ENCODE measurements at places on chromosomes 11 and 22.

- DNase-seq: no peak
Observed at GRCh38 chr11:20258376-20258895, 98.2 kb upstream of the DBX1 start.

GRCh38 chr11:6245536-6245935, 6.6 kb downstream of the CNGA4 start:
- no peak for DNase-seq

DNA sequence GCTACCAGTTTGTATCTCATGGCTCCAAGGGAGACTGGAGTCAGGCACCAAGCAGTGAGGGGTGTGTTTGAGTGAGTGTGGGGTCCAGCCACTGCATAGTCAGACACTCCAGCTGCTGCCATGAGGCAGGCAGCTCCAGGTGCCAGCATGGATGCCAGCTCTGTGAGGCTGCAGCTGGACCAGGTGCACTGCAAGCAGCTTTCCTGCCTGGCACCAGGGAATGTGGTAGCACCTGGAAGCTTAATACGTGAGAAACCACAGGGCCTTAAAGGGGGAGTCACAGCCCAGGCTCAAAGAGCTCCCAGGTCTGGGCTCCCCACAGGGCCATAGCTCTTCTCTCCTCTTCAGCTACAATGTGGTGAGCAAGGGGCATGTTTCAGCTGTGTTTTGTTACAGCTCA, 817.8 kb upstream of the LUZP2 start:
- DNase-seq: no peak

GRCh38 chr11:124570160-124570559, 363 bp downstream of the OR8A1 start:
- DNase-seq: no peak

- no peak for DNase-seq
Observed at GRCh38 chr11:48018528-48019216, 38.3 kb downstream of the PTPRJ start.

- no peak for DNase-seq
Observed at GRCh38 chr11:121932646-121933185, 183.3 kb downstream of the BLID start.

- no peak for DNase-seq
Observed at GRCh38 chr11:80415580-80415979, 974.8 kb upstream of the TENM4 start.

GRCh38 chr11:86141727-86142126, 72.8 kb upstream of the PICALM start:
- DNase-seq: peak; percentile 11

- peak; percentile 35 for DNase-seq
Observed at GRCh38 chr22:43726322-43726721, 85.8 kb downstream of the EFCAB6 start.

DNA sequence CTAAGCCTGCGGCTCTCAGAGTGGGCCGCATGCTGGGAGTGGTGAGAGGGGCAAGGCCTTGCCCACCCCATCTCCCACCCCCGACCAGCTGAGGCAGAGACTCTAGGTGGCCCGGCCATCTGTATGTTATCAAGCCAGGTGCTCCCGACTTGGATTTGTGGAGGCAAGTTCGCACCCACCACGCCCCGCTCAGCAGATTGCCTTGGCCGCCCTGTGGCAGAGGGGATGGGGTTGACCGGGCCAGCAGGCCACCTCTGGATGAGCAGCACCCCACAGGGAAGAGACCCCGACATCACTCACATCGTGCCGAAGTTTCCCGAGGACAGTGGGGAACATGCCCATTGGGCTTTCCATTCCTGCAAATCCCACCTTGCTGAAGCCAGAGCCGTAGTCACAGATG, 40.8 kb downstream of the DHCR7 start:
- DNase-seq: no peak

DNA sequence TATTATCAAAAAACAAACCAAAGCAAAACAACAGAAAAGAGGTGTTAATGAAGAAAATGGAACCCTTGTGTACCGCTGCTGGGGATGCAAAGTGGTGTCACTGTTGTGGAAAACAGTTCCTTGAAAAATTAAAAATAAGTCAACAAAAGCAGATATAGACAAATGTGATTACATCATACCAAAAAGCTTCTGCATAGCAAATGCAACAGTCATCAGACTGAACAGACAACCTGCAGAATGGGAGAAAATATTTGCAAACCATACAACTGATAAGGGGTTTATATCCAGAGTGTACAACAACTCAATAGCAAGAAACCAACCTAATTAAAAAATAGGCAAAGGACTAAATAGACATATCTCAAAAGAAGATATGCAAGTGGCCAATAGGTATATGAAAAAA, 22.9 kb upstream of the CARS1 start:
- no peak for DNase-seq

- DNase-seq: no peak
Observed at GRCh38 chr22:31091106-31091975, 10.2 kb downstream of the SMTN start.

GRCh38 chr11:68373189-68373814, 60.9 kb downstream of the LRP5 start:
- DNase-seq: peak; percentile 97

DNA sequence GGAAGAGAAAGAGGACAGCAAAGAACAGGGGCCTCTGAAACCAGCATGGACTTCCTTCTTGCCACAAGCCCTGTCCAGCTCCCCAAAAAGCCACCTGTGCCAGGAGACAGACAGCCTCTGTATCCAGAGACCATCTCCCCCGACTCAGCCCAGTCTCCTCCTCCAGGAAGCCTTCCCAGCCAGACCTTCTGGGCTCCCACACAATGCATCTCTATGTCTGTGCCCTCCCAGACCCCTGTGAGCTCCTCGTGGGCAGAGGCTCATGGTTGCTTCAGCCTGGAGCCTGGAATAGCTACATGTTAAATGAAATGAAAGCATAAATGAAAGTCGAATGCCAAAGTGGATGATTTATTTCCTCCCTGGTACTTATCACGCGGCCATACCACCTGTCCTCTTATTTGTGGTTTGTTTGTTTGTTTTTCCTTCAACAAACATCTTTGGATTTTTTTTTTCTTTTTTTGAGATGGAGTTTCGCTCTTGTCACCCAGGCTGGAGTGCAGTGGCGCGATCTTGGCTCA, 7.3 kb upstream of the ARAP1 start:
- no peak for DNase-seq

- peak; percentile 95 for DNase-seq
Observed at GRCh38 chr11:69301455-69302401, 7.8 kb downstream of the MYEOV start.

GRCh38 chr11:9380773-9381172, 3.7 kb upstream of the IPO7 start:
- DNase-seq: peak; percentile 51

GRCh38 chr22:38865201-38866023, 6.6 kb downstream of the CBX6 start:
- DNase-seq: no peak

DNA sequence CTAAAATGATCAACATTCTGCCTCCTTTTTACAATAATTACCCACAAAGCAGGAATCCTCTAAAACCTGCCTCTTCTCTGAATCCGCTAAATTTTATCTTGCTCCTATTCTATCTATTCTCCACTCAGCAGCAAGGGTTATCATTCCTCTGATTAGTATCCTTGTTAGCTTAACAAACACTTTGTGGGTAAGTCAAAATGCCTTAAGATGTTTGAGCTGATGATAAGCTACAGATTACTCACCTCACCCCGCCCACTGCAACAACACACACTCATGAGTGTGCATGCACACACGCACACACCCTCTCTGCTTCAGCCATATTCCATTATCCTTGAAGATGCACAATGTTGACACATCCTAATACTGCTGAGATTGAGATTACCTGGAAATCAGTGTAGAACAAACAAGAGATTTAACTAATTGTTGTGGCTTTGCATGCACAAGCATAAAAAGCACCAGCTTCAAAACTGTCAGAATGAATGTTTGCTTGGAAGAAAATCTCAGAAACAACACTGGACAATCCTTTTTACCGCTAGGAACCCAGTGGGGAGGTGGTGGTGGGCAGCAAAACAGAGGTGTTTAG, 130.9 kb downstream of the BBOX1 start:
- DNase-seq: no peak

- DNase-seq: peak; percentile 98
Observed at GRCh38 chr11:11148104-11148509, 204.9 kb downstream of the CSNK2A3 start.

GRCh38 chr11:11948242-11948947, 60.0 kb downstream of the DKK3 start:
- no peak for DNase-seq

DNA sequence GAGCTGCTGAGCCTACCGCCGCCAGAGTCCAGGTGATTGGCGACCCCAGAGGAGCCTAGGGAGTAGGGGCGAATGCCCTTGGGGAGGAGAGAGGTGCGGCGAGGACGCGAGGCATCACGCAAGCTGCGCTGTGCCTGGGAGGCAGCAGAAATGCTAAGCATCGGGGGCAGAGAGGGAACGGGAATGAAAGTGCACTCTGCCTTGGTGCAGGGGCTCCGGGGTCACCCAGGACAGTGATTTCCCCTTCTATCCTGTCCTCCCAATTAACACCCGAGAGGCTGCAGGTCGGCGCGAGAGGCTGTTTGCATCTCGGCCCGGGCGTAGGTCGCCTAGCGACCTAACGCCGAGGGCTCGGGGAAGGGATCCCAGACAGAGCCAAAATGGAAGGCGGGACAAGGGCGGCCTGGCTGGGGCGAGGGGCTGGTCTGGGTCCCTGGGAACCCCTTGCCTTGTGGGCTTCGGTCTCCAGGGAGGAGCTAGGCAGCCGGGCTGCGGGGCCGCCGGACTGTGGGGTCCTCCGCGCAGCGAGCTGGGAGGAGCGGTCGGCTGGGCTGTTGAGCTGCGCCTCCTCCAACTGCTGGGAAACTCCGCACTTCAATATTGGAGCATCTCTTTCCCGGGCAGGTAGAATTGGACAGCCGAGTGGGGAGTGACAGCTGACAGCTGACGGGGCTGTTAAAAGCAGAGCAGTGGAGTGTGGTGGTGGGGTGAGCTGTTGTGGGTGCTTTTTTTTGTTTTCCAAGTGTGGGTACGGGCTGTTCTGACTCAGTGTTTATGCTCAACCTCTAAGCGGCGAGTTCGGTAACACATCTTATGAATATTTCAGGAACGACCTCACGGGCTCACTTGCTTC, 657 bp downstream of the ELMOD1 start:
- peak; percentile 4 for DNase-seq

DNA sequence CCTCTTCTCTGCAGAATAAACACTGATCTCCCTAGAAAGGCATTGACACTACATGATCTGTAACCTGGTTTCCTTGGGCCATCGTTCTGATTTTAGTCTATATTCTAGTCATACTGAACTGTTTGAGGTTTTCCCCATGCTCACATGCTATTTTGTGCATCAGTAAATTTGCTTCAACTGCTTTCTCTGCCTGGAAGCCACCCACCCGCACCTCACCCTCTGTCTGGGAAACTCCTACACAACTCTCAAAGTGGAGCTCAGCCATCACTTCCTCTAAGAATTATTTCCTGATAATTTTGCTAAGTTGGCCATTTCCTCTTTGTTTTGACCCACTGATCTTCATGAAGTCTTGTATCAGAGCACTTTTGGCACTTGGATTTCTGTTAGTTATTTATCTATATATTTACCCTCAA, 36.1 kb downstream of the MMP20 start:
- DNase-seq: no peak
